ENCODE measurements at places on chromosomes 7 and 10.

DNA sequence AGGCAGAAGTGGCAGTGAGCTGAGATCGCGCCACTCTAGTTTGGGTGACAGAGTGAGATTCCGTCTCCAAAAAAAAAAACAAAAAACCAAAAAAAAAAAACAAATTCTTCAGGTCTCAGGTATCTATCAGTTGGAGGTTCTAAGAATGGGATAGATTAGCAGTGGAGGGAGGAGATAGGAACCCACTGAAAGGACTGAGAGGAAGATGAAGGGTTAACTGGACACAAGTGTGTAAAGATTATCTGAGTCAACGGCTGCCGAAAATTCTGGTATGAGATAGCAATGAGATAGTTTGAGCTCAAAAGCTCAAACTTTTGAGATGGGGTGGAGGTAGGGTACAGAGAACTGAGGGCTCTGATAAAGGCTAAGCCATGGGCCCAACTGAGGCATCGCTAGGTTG is 12.8 kb downstream of the ZNF467 start:
- DNase-seq = no peak

DNA sequence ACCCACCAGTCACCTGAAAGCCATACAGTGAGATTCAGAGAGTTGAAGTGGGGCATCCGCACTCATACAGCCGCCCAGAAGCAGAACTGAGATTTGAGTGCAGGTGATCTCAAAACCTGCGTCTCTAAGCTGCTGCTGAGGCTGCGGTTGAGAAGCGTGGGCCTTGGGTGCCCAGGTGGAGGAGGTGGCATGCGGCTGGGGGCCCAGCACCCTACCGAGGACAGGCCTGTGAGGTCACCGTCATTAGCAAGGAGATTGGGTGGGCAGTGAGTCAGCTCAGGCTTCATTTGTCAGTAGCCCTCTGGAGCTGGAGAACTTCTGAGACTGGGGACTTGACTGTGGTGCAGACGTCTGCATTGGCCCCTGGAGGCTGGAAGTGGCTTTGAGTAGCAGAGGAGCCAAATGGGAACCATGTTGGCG is 29.8 kb downstream of the ZMIZ1 start:
- DNase-seq = peak; percentile 51

- peak; percentile 2 for DNase-seq
These were observed 143.1 kb upstream of the LRRTM3 start for GRCh38 chr10:66782776-66783175.

GRCh38 chr10:73032536-73032935 is 64.1 kb downstream of the P4HA1 start:
- peak; percentile 29 for DNase-seq

DNA sequence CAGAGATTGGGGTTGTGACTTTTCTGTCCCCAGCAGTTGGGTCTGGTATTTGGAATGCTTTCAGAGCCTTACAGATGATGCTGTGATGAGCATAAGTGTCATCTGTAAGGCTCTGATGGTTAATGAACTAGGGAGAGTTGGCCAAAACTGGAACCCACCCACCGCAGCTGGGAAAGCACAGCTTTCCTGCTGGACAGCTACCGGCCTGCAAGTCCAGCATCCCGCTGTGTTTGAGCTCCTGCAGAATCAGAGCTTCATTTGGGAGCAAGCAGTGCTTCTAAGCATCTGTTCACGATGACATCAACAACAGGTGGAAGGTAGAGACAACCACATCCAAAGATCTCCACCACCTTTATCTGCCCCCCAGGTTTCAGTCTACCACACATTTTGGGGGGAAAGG is 11.7 kb downstream of the UCN3 start:
- peak; percentile 7 for DNase-seq

- peak; percentile 95 for DNase-seq
These were observed 22.7 kb upstream of the AGFG2 start for GRCh38 chr7:100516135-100516812.
